ENCODE measurements at places on chromosomes 12 and 14. TPM values are rescaled to one million over a fixed set of nuclear protein-coding genes. Genes with fewer than 3 reads are reported as not detected.

- no peak for DNase-seq
Measured at GRCh38 chr14:69226178-69226577, 33.8 kb upstream of the GALNT16 start.

GRCh38 chr14:34453226-34453625 lies 8.8 kb downstream of the SPTSSA start:
- DNase-seq, result no peak

GRCh38 chr12:116336542-116337065 lies 59.1 kb upstream of the MED13L start:
- DNase-seq, result no peak

DNA sequence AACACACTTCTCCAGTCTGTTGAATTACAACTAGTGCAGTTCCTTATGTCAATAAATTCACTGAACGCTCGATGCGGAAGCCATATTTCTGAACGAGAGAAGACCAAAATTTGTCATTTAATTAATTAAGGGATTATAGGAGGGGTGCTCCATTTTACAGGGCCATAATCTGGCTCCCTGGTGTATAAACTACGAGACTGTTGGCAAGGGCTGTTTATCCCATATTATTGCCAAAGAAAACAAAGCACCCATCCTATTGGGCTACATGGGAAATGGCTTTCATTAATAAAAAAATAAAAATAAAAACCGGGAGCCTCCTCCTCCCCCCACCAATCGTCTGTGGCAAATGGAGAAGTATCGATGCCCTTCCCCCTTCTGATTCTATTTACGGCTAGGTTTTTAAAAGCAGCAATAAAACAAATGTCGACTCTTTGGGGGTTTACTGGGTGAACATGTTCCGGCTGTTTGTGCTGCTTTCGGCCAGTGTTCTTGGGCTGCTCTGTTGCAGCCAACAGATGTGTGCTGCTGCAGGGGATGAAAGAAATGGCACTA lies 24.8 kb downstream of the ATF7 start:
- no peak for DNase-seq

GRCh38 chr12:123099560-123100192 lies 51.2 kb downstream of the PITPNM2 start:
- DNase-seq, result no peak

DNA sequence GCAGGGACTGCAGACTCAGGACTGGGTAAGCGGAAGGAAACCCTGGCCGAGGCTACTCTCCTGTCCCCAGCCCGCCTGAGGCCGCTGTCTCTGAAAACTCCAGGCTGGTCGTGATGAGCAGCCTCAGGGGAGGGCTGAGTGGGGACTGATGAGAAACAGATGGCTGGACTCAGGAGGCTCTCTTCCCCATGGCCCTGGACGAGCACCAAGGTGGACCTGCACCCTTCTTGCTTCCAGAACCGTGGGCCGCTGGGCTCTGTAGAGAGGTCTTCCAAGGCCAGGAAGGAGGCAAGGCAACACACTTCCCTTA lies 1.1 kb downstream of the TEX22 start:
- no peak for DNase-seq

DNA sequence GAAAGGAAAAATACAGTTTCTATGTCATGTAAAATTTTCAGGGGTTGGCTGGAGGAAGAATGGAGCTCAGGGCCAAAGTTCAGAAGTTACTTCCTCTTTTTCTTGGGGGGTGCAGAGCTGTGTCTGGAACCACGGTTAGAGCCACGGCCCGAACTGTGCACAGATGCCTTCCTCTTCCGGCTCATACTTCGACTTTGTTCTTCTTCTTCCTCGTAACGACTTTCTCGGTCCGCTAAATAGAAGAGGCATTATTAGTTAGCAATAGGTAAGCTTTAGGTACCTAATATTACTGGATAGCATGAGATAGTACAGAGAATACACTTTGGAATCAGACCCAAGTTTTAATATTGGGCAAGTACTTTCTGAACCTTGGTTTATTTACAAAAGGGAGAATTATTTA lies 31.2 kb downstream of the SUPT16H start:
- peak; percentile 4 for DNase-seq

GRCh38 chr14:81416981-81417380 lies 16.9 kb upstream of the STON2 start:
- DNase-seq, result no peak

- DNase-seq, result peak; percentile 94
Measured at GRCh38 chr14:75427482-75428229, at the start of gene JDP2. JDP2 (plus strand) TSS chr14:75428022; CDS start chr14:75437921, 9,899 bp downstream.

DNA sequence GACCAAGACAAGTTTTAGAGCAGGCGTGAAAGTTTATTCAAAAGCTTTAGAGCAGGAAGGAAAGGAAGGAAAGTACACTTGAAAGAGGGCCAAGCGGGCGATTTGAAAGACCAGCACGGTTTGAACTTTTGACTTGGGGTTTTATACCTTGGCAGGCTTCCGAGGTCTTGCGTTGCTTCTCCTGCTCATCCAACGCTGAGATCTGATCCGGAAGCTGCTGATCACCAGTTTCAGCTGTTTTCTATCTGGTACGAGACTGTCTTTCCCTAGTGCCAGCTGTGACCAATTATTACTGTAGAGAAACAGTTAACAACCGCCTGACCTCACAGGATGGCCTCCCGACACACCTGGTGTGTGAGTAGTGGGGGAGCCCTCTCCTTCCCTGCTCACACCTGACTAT lies 20.6 kb upstream of the SNRPF start:
- DNase-seq, result no peak

Gene TBX3
- 34.7 TPM for polyA plus RNA-seq

Gene C1R
- 102 TPM for polyA plus RNA-seq

Gene SAMD15
- 0.29 TPM for polyA plus RNA-seq

Gene VASH1
- polyA plus RNA-seq, result 55.5 TPM

Measured in muscle of arm (tissue), 14 donors.